ENCODE measurements at places on chromosomes 16 and 17.

DNA sequence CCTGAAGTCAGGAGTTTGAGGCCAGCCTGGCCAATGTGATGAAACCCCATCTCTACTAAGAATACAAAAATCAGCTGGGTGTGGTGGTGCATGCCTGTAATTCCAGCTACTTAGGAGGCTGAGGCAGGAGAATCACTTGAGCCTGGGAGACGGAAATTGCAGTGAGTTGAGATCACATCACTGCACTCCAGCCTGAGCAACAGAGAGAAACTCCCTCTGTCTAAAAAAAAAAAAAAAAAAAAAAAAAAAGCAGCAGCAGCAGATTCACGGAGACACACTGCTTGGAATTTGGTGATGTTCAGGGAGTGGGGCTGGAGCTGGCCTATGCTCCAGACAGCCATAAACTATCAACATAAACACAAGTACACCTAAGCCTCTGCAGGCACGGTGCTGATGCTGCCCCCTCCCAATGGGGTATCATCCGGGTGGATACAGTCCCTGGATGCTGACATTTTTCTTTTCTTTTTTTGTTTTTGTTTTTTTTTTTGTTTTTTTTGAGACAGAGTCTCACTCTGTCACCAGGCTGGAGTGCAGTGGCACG is 39.6 kb upstream of the RHOT1 start:
- DNase-seq = no peak

DNA sequence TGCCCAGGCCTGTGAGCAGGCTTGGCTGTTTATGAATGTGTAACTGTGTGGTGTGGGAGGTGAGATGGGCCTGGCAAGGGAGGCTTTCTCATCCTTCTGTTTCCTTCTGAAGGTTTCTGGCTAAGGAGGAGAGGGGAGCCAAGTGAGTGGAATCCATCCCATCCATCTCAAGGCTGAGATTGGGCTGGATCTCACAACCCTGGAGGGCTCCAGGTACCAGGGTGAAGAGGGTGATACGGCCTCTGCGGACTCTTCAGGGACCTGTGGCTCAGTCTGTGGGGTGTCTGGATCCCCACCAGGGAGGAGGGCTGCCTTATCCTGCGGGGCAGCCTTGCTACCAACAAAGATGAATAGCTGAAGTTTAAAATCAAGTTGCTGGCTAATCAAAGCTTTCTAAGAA is 7.0 kb downstream of the ZNF629 start:
- no peak for DNase-seq

DNA sequence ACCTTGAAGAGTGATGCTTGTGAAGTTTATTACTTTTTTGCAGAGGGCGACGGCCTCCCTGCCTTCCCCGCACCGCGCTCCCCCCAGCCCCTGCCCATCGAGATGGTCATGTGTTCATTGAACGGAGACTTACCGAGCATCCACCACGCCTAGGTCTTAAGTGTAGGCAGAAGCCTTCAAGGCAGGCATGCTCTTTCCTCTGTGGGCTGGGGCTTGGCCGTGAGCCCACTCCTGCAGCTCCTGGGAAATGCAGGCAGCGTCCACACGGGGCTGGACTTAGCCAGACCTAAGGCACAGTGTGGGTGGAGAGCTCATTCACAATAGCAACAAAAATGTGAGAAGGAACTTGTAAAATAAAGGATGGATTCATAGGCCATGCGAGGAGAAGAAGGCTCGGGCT is 19.2 kb downstream of the RNF213 start:
- no peak for DNase-seq

DNA sequence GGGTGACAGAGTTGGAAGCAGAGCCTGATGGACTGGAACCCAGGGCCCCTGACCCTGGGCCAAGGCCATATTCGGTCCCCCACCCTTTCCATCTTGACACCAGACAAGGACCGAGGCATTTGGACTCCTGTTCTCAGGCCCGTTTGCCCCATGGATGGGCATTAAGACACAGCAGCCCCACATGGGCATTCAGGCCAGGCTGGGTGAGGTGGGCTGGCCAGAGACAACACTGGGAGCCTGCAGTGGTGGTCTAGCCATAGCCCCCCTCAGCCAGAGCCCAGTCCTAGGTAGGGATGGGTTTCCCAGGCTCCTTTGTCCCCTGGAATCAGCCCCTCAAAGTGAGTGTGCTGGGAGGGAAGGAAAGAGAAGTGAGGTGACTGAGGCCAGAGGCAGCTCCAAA is 1.6 kb downstream of the PDK2 start:
- DNase-seq = no peak

GRCh38 chr16:89189358-89190025 is 10.8 kb downstream of the SLC22A31 start:
- no peak for DNase-seq

DNA sequence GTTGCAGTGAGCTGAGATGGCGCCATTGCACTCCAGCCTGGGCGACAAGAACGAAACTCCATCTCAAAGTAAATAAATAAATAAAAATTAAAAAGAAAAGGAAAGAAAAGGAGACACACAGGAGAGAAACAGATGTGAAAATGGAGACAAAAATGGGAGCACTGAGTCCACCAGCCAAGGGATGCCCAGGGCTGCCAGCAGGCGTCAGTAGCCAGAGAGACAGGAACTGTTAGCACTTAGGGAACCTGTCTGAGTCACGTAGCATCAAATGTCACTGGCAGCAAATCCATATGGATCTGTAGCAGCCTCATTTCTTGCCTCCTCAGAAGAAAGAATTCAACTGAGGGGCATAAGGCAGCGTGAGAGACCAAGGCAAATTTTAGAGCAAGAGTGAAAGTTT is 79.7 kb downstream of the CYLD start:
- DNase-seq = no peak

All from stimulated activated CD8-positive, alpha-beta memory T cell treated with anti-CD3 and anti-CD28 coated beads, Interleukin-2, amount 100 ng/mL, for 48 hours (primary cell).